ENCODE measurements at places on chromosomes 6 and 20.

- DNase-seq = no peak
Measured at GRCh38 chr6:319177-320131, 27.2 kb downstream of the DUSP22 start.

GRCh38 chr20:51043811-51044210 is 20.9 kb upstream of the KCNG1 start:
- DNase-seq = no peak

DNA sequence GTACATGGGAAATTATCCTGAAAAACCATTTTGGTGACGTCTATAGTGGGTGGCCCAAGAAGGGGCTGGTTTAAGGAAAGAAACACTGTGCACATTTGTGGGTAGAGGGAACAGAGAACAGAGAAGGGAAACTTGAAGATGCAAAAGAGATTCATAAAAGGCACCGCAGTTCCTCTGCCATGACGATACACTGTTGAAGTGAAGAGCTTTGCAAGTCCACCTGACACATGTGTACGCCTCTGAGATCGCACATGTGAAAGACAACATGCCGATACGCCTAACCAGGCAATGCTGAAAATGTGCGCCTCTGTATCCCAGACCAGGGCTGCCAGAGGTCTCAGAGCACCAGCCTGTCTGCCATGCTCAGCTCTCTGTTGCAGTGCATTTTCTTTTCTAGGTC is 180.9 kb downstream of the KIF16B start:
- DNase-seq = no peak

DNA sequence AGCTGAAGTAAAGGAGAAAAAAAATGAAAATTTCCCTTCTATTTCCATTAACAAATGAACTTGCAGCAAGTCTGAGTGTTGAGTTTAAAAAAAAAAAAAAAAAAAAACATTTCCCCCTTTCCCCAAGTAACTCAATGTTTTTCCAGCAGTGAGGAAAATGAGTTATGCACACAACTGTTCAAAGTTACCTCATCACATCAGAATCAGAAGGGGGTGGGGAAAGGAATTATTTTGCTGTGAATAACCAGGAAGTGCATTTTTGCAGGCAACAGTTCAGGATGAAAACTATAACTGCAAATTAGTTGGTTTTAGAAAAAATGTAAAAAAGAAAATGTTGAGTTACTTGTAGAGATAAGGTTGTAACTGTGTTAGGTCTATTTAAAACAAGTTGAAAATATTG is 568.9 kb upstream of the CITED2 start:
- DNase-seq = no peak

GRCh38 chr6:24019393-24019792 is 106.6 kb upstream of the NRSN1 start:
- no peak for DNase-seq

DNA sequence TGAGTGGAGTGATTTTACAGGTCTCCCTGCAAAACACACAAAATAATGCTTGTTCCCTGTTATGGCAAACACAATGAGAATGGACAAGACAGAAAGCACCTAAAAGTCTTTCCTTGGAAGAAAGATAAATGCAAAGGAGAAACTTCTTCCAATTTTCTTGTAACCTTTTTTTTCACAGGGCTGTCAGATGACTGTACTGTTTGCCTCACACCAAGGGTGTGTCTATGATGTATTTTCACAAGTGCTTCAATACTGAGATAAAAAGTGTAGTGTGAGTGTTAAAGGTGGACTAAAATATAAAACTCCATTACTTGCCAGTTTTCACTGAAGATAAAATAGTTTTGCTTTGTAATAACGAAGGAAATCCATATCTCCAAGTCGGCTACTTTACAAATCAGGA is 194.5 kb downstream of the CENPW start:
- no peak for DNase-seq

GRCh38 chr20:43955062-43955749 is 40.6 kb downstream of the TOX2 start:
- DNase-seq = peak; percentile 61

- no peak for DNase-seq
Measured at GRCh38 chr6:42403421-42403820, 48.3 kb downstream of the TRERF1 start.

DNA sequence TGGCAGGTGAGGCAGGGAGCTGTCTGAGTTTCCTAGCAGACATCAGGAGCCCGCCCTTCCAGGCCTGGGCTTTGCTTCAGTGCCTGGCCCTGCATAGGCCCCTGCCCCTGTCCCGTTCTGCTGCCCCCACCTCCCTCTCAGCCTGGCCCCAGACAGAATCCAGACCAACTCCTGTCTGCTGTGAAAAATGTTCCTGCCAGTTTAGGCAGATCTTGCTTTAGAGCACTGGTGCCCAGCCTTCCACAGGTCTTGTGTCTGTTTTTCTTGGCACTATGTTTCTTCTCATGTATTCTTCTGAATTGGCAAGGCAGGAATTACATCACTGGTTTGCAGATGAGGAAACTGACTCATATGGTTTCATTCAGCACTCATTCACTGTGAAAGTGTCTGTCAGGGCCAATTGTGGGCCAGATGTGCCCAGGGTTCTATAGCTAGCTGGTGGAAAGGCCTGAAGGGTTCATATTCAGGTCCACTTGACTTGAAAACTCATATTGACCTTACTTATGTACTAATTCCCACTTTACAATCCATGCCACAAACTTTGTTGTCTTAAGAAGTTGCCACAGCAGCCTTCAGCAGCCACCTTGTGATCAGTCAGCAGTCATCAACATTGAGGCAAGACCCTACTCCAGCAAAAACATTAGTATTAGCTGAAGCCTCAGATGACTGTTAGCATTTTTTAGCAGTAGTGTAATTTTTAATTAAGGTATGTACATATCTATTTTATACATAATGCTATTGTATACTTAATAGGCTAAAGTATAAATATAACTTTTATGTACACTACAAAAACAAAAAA is 40.5 kb downstream of the HLA-F start:
- DNase-seq = no peak

DNA sequence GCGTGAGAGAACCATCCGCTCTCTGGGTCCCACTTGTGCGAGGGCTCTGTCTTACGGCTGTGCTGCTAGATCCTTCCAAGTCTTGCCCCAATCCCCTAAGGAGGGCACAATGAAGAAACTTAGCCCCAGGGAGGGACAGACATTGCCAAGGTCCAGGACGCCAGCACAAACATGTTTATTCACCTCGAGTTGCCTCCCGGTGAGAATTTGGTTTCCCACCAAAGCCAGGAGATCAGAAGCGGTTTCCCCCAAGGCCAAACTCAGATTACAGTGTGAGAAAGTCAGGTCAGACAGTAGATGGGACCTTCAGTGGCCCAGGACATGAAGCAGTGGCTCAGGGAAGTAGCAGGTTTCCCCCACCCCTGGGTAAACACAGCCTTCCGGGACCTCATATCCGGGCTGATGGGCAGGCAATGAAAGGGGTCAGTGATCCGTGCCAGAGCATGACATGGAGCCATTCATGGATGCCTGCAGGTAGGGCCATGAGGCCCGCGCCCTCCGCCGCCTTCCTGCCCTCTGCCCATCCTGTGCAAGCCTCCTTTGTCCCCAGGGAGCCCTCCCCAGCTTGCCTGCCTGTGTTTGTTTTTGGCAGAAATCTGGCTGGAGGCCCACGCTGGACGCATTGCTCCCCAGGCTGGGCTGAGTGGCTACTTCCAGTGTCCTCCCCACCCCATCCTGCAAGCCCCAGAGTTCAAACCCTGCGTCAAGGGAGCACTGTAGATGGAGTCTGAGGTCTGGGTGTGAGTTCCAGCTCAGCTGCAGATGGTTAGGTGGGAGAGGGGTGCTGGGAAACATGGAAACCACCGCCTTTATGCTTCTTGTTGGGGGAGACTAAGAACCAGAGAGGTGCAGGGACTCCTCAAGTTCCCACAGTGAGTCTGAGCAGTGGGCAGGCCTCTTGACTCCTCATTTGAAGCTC is 2.0 kb downstream of the BPIFB2 start:
- DNase-seq = no peak

GRCh38 chr6:166415833-166416347 is 33.1 kb upstream of the MPC1 start:
- DNase-seq = peak; percentile 20

DNA sequence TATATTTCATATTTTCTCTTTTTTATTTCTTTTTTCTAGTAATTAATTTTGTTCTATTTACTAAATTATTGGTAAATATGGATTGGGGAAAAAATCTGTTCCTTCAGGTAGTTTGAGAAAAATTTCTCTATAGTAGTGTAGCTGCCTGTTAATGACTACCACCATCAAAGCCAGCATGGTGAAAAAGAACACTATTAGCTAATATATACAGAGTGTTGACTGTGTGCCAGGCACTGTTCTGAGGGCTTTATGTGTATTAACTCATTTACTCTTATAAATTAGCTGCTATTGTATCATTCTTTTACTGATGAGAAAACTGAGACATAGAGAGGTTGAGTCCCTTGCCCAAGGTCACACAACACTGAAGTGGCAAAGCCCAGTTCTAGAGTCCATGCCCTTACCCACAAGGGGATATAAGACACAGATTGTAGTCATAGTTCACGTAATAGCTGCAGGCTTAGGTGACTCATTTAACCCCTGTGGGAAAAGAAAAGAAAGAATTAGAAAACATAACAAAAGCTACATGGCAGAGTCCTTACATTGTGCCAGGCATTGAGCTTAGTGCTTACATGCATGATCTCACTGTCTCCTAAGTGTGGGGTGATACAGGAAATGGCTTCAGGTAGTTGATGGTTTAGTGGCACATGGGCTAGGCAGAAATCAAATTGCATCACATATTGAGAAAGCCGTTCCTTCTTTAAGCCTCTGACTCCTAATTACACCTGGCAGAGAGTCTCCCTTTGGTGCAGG is 12.2 kb upstream of the AKIRIN2 start:
- no peak for DNase-seq

DNA sequence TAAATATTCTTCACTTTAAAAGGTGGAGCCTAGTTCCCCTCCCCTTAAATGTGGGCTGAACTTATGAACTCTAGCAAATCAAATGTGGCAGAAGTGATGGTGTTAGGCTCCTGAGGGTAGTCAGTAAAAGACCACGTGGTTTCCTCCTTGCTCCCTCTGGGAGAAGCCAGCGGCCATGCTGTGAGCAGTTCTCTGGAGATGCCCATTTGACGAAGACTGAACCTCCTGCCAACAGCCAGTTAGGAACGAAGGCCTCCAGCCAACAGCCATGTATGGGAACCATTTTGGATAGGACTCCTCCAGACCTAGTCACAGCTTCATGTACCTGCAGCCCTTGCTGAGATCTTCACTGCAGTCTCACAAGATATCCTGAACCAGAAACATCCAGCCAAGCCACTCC is 7.6 kb upstream of the MOCS1 start:
- DNase-seq = no peak

GRCh38 chr20:63254232-63254605 is at the start of gene NKAIN4:
Gene NKAIN4, minus strand, starts transcription at chr20:63254463. Its CDS starts 13 bp downstream, at chr20:63254450.
- DNase-seq = no peak

DNA sequence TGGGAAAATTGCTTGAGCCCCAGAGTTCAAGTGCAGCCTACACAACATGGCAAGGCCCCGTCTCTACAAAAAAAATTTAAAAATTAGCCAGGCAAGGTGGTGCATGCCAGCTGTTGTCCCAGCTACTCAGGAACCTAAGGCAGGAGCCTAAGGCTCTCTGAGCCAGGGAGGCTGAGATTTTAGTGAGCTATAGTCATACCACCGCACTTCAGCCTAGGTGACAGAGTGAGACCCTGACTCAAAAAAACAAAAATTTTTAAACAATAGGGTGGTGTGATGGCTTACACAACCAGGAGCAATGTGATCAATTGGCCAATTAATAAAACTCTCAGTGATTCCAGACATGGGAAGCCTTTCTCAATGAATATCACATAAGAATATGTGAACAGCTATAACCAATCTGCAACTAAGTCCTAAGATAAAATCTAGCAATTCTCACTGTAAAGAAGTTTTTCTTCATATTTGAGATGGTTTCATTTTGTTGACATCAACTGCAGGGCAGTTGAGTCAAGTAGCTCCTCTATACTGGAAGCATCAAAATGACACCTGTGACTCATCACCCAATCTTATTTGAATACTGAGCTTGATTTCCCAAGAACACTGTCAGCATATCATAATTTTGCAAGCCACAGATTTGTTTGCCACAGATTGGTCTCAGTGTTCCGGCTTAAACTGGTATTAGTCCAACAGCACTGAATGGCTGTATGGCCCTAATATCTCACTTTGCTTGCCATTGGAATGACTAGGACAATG is 169.0 kb upstream of the GJE1 start:
- no peak for DNase-seq

DNA sequence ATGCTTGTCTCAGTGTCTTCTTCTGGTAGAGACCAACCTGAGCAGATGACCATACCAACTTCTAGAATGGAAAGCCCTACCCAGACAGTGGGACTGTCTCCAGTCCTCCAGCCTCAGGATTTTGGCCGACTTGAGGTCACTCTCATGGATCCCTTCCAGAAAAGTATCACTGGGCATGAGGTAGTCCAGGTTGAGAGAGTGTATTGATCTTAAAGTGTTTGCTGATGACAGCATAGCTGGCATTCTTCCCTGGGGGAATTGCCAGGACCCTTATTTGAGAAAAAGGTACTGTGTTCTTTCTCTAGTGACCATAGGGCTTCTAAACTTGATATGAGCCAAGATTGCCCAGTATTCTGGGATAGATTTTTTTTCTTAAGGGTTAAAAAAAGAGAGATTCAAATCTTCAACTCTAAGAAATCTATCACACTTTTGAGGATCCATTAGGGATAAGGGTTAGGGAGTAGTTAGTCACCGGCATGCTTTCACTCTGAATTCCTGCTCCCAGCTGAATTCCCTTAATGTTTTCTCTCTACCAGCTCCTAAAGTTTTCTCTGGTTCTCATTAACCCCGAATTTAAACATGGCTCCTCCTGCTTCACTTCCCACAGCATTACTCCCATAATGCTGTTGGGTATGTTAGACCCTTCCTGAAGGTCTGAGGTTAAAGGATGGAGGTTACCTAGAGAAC is 73.6 kb upstream of the FLRT3 start:
- DNase-seq = no peak

- DNase-seq = no peak
Measured at GRCh38 chr6:148179786-148180185, 162.9 kb upstream of the SASH1 start.

DNA sequence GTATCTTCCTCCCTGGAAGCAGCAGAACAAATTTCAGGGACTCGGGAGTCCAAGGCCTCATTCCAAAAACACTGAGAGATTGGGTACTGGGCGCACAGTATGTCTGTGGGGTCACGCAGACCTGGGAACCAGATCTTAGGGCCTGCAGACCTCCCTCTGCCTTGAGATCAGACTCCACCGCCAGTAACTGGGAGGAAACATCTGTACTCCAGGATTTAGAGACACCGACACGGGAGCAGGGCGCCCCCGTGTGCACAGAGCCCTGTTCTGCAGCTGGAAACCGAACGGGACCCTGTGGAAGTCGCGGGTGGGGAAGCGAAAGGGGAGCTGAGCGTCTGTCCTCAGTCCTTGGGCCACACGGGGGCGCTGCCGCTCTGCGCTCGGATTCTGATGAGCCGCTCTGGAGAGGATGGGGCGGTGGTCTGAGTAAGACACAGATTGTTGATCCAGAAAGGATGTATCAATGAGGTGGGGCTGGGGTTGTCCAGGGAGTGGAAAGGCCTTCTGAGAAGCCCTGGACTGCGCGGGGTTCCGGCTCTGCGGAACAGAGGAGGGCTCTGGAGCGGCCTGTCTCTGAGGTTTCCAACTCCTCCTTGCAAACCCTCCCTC is 35.7 kb upstream of the HLA-E start:
- peak; percentile 92 for DNase-seq

GRCh38 chr6:113854531-113855499 is 2.3 kb upstream of the MARCKS start:
- DNase-seq = peak; percentile 7

GRCh38 chr20:46099491-46100287 is 9.9 kb upstream of the NCOA5 start:
- DNase-seq = no peak

Measured in activated naive CD4-positive, alpha-beta T cell treated with anti-CD3 and anti-CD28 coated beads, Interleukin-2, amount 50 U/mL, for 72 hours (primary cell).